DMS 273 treated with DMSO at 0.1 percent for 48 hours (cell line): ENCODE measurements at places on chromosomes 11 and 22.

DNA sequence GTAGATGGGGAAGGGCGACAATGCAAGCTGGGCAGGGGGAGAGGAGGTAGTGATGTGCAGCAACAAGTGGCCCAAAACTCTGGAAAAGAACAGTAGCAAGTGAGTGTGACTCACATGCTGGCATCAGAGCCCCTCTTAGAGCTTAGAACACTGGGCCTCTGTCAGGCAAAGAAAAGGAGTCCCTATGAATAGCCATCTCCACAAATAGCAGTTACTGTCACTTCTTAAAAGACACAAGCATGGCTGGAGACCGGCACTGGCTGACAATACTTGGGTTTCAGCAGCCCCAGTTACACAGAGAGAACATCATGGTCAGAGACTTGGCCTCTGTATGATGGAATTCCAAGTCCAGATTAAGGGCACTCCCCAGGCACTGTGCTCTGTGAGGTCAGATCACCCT is 58.2 kb downstream of the PRCP start:
- no peak for DNase-seq

DNA sequence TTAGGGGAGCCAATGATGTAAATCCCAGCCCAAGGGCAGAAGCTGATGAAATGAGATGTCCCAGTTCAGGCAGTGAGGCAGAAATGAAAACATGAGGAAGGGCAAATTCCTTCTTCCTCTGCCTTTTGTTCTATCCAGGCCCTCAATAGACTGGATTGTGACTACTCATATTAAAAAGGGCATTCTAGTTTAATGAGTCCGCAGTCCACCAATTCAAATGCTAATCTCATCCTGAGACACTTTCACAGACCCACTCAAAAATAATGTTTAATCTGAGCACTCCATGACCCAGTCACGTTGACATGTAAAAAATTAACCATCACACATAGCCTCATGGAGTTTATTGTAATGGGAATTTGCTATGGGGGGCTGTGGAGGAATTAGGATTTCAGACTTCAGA is 717.9 kb downstream of the OPCML start:
- DNase-seq = no peak

- DNase-seq = no peak
These were observed 4.9 kb downstream of the OVOL1 start for GRCh38 chr11:65791719-65792213.

DNA sequence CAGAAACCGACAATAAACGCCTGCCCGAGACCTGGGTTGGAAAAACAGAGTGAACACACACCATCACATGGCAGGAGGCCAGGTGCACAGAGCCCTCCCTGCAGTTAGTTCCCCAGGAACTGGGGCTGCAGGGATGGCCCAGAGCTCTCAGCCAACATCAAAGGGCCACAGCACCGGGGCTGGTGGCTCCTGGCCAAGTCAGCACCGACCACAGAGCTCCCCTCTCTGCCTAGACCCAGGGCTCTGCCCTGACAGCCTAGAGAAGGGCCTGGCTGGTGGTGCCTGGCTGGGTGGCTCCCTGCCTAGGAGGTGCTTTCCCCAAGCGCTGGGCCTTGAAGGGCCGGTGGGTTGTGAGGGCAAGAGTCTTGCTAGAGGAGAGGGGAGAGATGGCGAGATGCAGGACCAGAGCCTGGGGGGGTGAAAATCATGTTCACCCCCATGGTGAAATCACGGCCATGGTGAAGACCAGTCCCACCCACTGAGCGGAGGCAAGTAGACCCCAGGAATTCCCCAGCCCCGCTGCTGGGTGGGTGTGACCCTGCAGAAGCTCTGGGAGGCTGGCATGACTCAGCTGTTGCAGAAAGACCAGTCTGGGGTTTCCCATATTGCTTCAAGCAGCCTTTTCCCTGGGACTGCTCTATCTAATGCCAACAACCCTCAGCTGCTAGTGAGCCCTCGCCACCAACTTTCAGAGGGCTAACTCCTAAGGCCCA is 7.2 kb upstream of the BID start:
- DNase-seq = no peak

- DNase-seq = no peak
These were observed 171.9 kb downstream of the SHANK2 start for GRCh38 chr11:71080239-71081097.

DNA sequence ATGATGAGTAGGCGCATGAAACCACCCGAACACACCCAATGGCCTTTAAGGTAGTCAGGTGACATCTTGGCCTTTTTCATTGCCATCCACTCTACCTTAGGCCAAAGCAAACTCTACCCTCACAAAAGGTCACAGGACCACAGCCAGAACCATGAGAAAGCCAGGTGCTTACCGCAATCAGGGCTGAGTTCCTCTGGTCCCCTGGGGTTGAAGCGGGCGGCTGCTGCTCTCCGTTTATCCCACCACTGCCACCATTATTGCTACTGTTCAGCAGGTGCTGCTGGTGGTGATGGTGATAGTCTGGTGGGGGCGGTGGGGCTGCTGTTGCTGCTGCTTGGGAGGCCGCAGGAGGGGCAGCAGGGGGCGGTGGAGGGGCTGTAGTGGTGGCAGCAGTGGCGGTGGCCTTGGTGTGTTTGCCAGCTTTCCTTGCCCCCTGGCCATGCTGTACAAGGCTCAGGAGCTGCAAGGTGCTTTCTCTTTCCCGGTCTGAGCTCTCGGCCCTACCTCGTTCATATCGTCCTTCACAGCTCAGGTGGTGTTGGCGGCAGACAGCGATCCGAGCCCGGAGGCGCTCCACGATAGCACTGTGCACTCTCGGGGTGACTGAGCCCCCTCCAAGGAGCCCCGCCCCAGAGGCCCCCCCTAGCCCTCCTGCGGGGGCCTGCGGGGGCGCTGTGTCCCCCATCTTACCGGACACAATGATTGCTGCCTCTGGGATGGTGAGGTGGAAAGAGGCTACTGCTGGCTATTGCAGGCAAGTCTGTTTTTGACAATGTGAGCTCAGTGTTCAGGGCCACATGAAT is 1.6 kb downstream of the MAML2 start:
- DNase-seq = no peak

- DNase-seq = no peak
These were observed 1.3 kb downstream of the ACTN3 start for GRCh38 chr11:66548041-66548440.

DNA sequence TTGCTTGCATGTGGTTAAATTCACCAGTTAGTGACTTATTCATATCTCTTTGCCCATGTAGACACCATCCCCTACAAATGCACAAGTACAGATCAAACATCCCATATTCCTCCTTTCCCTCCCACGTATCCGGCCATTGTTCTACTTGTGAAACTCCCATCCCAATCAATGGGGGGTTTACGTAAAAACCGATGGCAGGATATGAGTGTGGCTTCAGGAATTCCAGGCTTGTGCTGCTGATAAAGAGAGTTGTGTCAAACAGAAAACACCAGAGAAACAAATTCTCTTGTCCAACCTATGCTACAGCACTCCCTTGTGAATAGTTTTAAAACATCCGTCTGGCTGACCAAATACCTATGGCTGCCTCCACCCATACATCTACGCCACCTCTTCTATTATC is 15.5 kb downstream of the FLI1 start:
- no peak for DNase-seq

- DNase-seq = no peak
These were observed 20.8 kb downstream of the XRCC6 start for GRCh38 chr22:41641854-41642253.
